ENCODE measurements at places on chromosomes 7 and 10.

DNA sequence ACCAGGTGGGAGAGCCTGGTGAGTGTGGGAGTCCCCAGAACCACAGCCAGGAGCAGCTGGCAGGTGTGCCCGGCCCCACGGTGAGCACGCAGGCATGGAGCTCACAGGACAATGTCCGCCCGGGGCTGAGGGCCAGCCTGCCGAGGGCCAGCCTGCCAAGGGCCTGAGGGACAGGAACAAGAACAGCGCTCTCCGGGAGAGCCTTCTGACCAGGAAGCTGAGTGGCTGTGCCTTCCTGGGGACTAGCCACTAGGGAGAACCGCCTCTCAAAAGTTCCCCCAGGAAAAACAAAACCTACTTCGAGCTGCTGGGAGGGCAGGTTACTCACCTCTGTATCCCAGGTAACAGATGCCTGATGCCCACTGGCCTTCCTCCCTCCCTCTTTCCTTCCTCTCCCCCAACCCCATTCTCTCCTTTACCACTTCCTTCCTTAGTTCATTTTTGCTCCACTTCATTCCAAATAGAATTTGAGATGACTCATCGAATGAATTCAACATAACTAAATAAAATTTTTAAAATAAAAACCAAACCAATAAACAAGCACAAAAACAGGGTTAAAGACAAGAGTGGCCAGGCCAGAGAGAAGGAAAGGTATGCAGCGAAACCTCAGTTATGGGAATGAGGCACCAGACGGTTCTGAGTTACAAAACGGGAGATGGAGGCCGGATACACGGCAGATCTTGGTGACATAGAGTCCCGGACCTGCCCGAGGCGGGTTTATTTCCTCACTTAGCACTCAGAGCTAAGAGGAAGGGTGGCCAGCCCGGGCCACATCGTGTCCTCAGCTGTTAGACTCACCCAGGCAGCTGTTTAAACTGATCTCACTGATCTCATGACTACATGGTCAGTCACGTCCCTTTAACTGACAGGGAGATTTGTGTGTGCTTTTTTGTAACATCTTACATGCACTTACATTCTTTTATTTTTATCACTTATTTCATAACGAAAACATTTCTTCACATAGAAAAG, 128.5 kb downstream of the TNS3 start:
- H3K27ac ChIP-seq = no peak overlapping the region
- H3K4me1 ChIP-seq = no peaks in the 10 kb centered on the region
- H3K36me3 ChIP-seq = no peaks in the 10 kb centered on the region

DNA sequence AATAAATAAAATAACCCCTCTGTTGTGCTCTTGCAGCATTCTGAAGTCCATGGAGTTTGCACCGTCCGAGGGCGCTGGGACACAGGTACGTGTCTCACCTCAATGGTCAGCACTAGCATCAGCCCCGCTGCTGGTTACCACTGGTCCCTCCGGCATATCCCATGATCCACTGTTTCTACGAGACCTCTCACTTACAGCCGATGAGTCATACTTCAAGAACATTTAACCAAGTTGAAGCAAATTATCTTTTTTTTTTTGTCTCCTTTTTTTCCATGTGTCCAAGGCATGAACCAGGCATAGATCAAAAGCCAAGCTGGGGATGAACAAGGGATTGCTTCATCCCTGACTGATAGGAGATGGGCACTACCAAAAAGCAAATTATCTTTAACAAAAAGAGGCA, 92.9 kb upstream of the SH2B2 start:
- no peaks in the 10 kb centered on the region for H3K4me1 ChIP-seq
- H3K4me3 ChIP-seq = no peak overlapping the region
- H3K27me3 ChIP-seq = no peaks in the 10 kb centered on the region
- no peak for DNase-seq
- peaks cover 2% of the 10 kb centered on the region for H3K36me3 ChIP-seq

- no peak overlapping the region for H3K4me3 ChIP-seq
- no peak for DNase-seq
- no peaks in the 10 kb centered on the region for H3K27me3 ChIP-seq
- H3K36me3 ChIP-seq = no peaks in the 10 kb centered on the region
- no peak overlapping the region for H3K27ac ChIP-seq
These were observed 274.0 kb downstream of the CSTF2T start for GRCh38 chr10:51425431-51425830.

DNA sequence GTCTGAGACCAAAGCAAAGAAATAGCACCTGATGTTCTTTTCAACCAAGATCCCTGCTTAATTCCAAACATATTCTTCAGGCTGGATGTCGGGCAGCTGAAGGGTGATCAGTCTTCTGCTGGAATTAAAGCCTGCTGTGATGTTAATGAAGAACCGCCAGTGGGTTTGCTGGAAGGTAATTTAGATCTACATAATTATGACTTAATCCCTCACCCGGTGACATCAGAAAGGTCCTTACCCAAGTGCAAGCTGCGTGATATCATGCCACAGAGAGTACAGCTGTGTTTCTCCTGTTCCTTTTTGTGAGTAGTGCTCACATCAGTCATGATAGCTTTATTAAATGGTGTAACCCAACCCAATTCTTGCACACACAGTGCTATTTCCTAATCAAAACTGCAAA, 29.1 kb upstream of the LRGUK start:
- H3K4me3 ChIP-seq = no peak overlapping the region
- no peaks in the 10 kb centered on the region for H3K36me3 ChIP-seq
- no peak overlapping the region for H3K27ac ChIP-seq
- no peaks in the 10 kb centered on the region for H3K4me1 ChIP-seq

- no peaks in the 10 kb centered on the region for H3K27me3 ChIP-seq
- H3K27ac ChIP-seq = peak overlapping the region; percentile 28
- H3K36me3 ChIP-seq = no peaks in the 10 kb centered on the region
- peak overlapping the region; percentile 34 for H3K4me3 ChIP-seq
- DNase-seq = peak; percentile 32
- peaks cover 33% of the 10 kb centered on the region for H3K4me1 ChIP-seq
These were observed 24.9 kb downstream of the PIK3AP1 start for GRCh38 chr10:96695366-96695765.

GRCh38 chr7:30430276-30430675, 48.3 kb downstream of the NOD1 start:
- H3K4me1 ChIP-seq = peaks cover 14% of the 10 kb centered on the region
- no peak overlapping the region for H3K27ac ChIP-seq
- DNase-seq = no peak
- peaks cover 58% of the 10 kb centered on the region for H3K36me3 ChIP-seq
- no peak overlapping the region for H3K4me3 ChIP-seq

- H3K4me3 ChIP-seq = no peak overlapping the region
- peaks cover 11% of the 10 kb centered on the region for H3K27me3 ChIP-seq
- no peaks in the 10 kb centered on the region for H3K4me1 ChIP-seq
These were observed 62.9 kb downstream of the SYPL1 start for GRCh38 chr7:106049139-106049752.

- no peak for DNase-seq
- H3K4me3 ChIP-seq = no peak overlapping the region
- H3K27me3 ChIP-seq = peaks cover 10% of the 10 kb centered on the region
- H3K36me3 ChIP-seq = no peaks in the 10 kb centered on the region
- H3K27ac ChIP-seq = no peak overlapping the region
- H3K4me1 ChIP-seq = peaks cover 5% of the 10 kb centered on the region
These were observed 19.2 kb downstream of the TNRC18 start for GRCh38 chr7:5404421-5404826.

- no peaks in the 10 kb centered on the region for H3K4me1 ChIP-seq
- H3K27ac ChIP-seq = no peak overlapping the region
- H3K27me3 ChIP-seq = no peaks in the 10 kb centered on the region
- no peak for DNase-seq
- H3K4me3 ChIP-seq = no peak overlapping the region
- H3K36me3 ChIP-seq = no peaks in the 10 kb centered on the region
These were observed 193.9 kb upstream of the PHF14 start for GRCh38 chr7:10779465-10780399.

- no peak overlapping the region for H3K4me3 ChIP-seq
- H3K36me3 ChIP-seq = peaks cover 5% of the 10 kb centered on the region
- no peaks in the 10 kb centered on the region for H3K27me3 ChIP-seq
- H3K27ac ChIP-seq = no peak overlapping the region
- no peak for DNase-seq
- peaks cover 9% of the 10 kb centered on the region for H3K4me1 ChIP-seq
These were observed 9.8 kb downstream of the ZNF775 start for GRCh38 chr7:150388709-150389531.

GRCh38 chr7:107147464-107148393, 21.1 kb upstream of the HBP1 start:
- DNase-seq = peak; percentile 49
- no peaks in the 10 kb centered on the region for H3K27me3 ChIP-seq
- H3K4me3 ChIP-seq = no peak overlapping the region

DNA sequence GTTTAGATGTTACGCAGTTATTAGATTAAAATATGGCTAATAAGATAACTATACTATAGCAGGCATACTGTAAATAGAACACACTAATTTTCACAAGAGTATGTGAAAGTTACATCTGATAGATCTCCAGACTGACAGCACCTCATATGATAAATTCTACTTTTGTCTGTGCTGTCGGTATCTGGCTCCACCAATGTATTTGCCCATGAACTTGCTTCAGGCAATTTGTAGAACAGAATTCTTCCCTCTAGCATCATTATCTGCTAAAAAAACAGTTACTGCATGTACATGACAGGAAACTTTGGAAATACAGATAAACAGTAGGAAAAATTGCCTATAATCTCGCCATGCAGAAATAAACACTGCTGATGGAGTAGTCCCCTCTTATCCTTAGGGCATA, 137.7 kb downstream of the WNT2 start:
- H3K4me1 ChIP-seq = peaks cover 6% of the 10 kb centered on the region
- H3K27ac ChIP-seq = no peak overlapping the region
- H3K27me3 ChIP-seq = no peaks in the 10 kb centered on the region
- H3K4me3 ChIP-seq = no peak overlapping the region

DNA sequence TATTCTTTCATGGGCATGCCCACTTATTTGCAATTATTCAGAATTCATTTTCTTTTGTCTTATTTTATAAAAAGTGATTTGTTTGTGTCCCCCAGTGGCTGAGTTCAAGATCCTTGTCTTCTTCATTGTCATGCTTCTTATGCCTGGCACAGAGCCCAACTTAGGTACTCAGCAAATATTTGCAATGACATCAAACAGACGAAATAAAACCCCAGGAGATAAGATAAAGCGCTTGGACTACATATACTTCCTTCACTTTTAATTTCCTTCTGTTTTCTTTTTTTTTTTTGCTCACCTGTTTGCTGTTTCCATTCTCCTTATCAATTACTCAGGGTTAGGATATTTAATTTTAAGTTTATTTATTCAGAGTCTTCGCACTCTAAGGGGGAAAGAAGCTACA, 225.0 kb downstream of the SDHAF3 start:
- no peaks in the 10 kb centered on the region for H3K27me3 ChIP-seq
- H3K27ac ChIP-seq = no peak overlapping the region
- H3K36me3 ChIP-seq = no peaks in the 10 kb centered on the region
- no peak for DNase-seq
- no peaks in the 10 kb centered on the region for H3K4me1 ChIP-seq

GRCh38 chr7:133275446-133276095, 22.7 kb downstream of the EXOC4 start:
- no peak for DNase-seq
- H3K4me1 ChIP-seq = no peaks in the 10 kb centered on the region
- H3K27me3 ChIP-seq = no peaks in the 10 kb centered on the region
- H3K36me3 ChIP-seq = peaks cover 40% of the 10 kb centered on the region
- H3K4me3 ChIP-seq = no peak overlapping the region

- no peak overlapping the region for H3K4me3 ChIP-seq
- H3K27me3 ChIP-seq = peaks cover 18% of the 10 kb centered on the region
- no peaks in the 10 kb centered on the region for H3K4me1 ChIP-seq
- no peak for DNase-seq
These were observed 13.8 kb upstream of the SND1 start for GRCh38 chr7:127638197-127638596.

DNA sequence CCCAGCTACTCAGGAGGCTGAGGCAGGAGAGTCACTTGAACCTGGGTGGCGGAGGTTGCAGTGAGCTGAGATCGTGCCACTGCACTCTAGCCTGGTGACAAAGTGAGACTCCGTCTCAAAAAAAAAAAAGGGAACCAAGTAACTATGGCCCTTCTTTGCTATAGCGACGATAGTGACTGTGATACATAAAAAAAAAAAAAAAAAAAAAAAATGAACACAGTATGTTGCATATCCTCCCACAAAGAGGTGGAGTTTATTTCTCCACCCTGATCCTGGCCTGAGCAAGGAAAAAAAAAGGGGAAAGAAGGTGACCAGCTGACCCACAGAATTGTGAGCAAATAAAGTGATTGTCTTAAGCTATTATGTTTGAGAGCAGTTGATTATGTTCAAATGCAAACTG, 42.3 kb upstream of the STEAP1B start:
- H3K36me3 ChIP-seq = no peaks in the 10 kb centered on the region
- H3K4me3 ChIP-seq = no peak overlapping the region
- no peak for DNase-seq
- no peak overlapping the region for H3K27ac ChIP-seq

DNA sequence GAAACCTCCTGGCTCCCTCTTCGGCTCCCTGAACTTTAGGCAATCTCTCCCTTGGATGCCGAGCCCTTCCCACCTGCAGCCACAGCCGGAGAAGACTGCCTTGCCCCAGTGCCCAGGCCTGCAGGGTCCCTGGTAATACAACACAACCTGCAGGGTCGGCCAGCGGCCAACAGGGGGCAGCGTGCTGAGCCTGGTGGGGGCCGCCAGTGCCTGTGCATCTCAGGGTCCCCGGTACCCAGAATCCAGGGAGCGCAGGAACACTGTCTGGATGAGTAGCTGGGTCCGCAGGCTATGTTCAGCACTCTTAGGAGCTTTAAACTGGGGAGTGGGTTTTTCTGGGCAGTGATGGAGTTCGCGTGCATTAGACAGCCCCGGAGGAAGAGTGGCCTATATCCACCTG, 17.5 kb upstream of the C10orf71 start:
- no peak for DNase-seq
- H3K27ac ChIP-seq = no peak overlapping the region
- no peak overlapping the region for H3K4me3 ChIP-seq
- H3K36me3 ChIP-seq = no peaks in the 10 kb centered on the region
- peaks cover 3% of the 10 kb centered on the region for H3K27me3 ChIP-seq

DNA sequence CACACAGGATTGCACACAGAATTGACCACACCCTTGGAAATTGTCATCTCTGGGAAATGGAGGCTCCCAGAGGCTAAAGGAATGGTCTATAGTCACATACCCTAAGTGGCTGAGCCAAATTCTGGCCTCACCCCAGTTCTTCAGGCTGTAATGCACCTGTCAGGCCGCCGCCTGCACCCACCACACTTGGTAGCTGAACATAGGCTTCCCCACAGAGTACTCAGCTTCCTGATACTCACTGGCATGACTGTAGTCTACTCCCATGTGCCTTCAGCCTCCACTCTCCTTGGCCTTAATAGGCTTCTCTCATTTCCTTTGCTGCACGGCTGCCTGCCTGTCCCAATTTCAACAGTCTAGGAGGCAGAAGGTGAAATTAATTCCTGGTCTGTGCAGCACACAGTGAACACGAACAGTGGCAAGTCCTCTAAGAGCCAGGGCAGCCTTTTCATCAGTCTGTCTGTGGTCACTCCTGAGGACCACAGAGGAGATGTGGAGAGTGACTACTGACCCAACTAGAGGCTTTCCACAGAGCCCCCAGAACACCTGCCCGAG, 42.5 kb downstream of the NUDCD3 start:
- H3K36me3 ChIP-seq = peaks cover 47% of the 10 kb centered on the region
- no peak overlapping the region for H3K4me3 ChIP-seq
- DNase-seq = no peak
- no peaks in the 10 kb centered on the region for H3K27me3 ChIP-seq
- H3K27ac ChIP-seq = no peak overlapping the region
- peaks cover 24% of the 10 kb centered on the region for H3K4me1 ChIP-seq

GRCh38 chr7:158407581-158408317, 179.9 kb downstream of the PTPRN2 start:
- H3K4me3 ChIP-seq = no peak overlapping the region
- H3K4me1 ChIP-seq = no peaks in the 10 kb centered on the region
- no peaks in the 10 kb centered on the region for H3K36me3 ChIP-seq
- no peak for DNase-seq

All from activated CD8-positive, alpha-beta T cell treated with anti-CD3 and anti-CD28 coated beads, Interleukin-2, amount 10 ng/mL, durations not matched to agents 7 days and 5 days (primary cell).